Epithelial cell of proximal tubule (primary cell): ENCODE measurements at places on chromosomes 3 and 15. TPM values are rescaled to one million over a fixed set of nuclear protein-coding genes. Genes with fewer than 3 reads are reported as not detected.

DNA sequence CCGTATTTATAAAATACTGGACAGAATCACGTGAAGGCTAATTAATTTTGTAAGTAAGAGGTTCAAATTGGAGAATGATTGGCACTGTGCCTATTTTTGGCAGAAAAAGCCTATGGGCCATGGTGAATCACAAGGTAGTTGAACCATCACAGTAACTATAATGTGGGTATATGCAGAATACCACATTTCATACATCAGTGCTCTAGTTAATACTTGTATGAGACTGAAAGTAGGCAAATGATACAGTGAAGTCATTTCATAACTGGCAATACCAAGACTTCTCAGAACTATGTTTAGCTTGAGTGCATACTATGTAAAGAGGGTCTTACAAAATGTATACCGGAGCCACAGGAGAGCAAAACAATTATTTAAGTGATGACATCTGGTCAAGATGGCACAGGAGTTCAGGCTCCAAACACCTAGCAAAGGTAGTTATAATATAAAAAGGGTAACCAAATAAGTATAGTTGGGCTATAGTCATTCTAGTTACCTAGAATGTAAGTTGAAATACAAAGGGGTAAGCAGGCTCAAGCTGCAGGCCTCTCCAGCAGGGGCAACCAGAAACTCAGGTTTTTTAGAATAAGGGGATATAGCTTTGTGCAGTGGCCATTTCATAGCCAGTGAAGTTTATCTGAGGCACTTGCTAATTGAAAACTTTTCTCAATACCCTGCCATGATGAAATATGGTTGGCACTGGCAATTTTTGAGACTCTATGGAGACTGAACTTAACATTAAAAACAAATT is 19.1 kb downstream of the GPR160 start:
- DNase-seq: no peak

GRCh38 chr3:42875325-42876151 is at the start of gene CYP8B1:
CYP8B1 (minus strand) TSS chr3:42875879; CDS start chr3:42875816, 63 bp downstream.
- DNase-seq: no peak

DNA sequence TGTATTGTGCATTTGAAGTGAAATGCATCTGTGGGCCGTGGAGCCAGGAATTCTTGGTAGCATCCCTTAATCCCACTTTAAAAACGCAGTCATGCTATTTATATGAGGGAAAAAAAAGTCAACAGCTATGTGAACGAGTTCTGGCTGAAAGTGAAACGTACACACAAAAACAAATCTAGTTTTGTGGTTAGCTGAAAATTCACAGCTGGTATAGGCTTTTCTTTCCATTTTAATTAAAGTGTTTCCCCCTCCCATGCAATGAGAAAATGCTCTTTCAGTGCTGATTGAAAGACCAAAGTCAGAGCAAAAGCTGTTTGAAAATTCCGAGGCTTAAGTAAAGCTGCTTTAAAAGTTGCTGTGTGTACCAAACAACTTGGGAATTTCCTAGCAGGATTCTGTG is 297.4 kb downstream of the PLCL2 start:
- no peak for DNase-seq

The MUSTN1 gene
- total RNA-seq: not detected in 2 replicates

The CHRD gene
- total RNA-seq: not detected in 2 replicates

The ZNF501 gene
- total RNA-seq: 1.7 and 2.4 TPM in 2 replicates
